Natural killer cell (primary cell): ENCODE measurements at places on chromosomes 13 and 19. TPM values are rescaled to one million over a fixed set of nuclear protein-coding genes. Genes with fewer than 3 reads are reported as not detected.
A peak's percentile ranks its signal among the peaks of the same experiment; 100 is the strongest.

DNA sequence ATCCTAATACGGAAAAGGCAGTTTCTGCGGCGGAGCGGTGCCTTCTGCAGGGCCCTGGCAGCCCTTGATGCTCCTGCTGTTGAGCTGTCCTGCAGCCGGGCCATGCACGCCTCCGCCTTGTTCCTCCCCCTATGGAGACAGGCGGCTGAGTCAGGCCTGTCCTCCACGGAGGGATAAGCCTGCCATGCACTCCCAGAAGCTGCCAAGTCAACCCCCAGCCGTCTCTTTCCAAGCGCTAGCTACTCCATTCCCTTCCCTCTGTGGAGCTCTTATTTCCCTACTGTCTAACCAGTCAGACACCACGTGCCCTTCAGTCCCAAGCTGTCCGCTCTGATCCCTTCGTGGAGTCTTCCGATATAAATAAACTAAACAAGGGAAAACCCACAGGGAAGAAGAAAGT is 197.0 kb downstream of the COL4A1 start:
- no peak for DNase-seq

GRCh38 chr13:65112531-65112941 is 2117.6 kb downstream of the PCDH9 start:
- no peak for DNase-seq

Gene TRPC4
- not detected for total RNA-seq

Gene CLEC4G
- not detected for total RNA-seq

DNA sequence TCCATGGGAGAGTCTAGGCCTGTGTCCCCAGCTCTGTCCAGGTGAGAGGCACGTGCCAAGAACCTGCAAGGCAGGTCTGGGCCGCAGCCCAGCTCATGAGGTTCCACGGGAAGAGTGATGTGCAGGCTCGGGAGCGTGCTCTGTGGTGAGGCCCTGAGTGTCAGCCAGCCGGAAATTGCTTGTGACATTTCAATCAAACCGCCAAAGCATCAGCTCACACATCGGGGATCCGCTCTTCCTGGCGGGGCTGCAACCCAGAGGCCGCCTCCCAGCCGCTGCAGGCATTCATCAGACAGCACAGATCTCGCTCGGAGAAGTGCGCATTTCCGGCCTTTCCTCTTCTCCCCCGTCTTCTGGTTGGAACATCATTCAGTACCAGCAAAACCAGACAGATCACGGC is 109.3 kb downstream of the KDM4B start:
- peak; percentile 69 for DNase-seq

DNA sequence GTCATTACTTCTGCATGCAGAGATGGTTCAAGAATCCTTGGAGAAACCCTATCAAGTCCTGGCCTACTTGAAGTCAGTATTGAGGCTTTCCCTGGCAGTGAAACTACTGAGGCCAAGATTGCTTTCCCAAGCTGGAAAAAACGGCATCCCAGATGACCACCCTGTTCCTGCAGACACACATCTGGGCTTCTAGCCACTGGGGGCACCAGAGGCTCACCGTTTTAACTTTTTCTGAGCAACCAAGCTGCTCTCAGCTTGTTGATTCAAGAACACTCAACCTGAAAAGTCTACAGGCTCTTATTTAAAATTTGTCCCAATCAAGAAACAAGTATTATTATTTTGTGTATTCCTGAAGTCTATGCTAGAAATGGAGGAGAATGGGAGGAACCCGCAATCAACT is 66.6 kb downstream of the SPRYD7 start:
- DNase-seq: no peak
